ENCODE measurements at places on chromosomes 7 and 10. TPM values are rescaled to one million over a fixed set of nuclear protein-coding genes. Genes with fewer than 3 reads are reported as not detected.

DNA sequence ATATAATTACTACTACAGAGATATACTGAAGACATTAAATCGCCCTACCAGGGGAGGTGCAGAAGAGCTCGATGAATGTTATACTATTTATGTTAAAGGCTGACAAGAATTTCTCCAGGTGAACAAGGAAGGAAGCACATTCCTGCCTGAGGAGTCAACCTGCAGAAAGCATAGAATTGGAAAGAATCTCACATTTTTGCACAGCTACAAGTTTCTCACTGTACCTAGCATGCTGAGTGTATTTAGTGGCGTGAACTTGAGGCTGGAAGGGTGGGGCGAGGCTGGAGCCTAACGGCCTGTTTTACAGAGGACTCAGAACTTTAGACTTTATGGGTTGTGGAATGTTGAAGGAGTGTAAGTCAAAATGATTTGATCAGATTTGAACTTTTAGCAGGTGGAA, 373.6 kb upstream of the LRGUK start:
- no peak for DNase-seq

DNA sequence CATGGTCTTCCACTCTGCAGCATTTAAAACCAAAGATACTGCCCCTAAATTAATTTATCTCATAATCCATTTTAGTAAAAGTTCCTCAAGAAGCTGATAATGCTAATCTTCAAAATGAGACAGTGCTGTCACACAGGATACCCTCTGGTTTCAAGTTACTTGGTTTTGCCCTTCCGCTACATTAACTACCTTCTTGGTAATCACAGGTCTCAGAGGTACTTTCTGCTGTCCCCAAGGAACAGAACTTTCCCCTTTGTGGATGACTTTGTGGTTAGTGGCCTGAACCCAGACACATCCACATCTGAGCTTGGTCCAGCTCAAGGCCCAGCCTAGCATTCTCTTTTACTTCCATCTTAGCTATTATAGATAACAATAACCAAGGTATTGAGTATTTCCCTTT, 88.8 kb upstream of the TMEM26 start:
- no peak for DNase-seq

DNA sequence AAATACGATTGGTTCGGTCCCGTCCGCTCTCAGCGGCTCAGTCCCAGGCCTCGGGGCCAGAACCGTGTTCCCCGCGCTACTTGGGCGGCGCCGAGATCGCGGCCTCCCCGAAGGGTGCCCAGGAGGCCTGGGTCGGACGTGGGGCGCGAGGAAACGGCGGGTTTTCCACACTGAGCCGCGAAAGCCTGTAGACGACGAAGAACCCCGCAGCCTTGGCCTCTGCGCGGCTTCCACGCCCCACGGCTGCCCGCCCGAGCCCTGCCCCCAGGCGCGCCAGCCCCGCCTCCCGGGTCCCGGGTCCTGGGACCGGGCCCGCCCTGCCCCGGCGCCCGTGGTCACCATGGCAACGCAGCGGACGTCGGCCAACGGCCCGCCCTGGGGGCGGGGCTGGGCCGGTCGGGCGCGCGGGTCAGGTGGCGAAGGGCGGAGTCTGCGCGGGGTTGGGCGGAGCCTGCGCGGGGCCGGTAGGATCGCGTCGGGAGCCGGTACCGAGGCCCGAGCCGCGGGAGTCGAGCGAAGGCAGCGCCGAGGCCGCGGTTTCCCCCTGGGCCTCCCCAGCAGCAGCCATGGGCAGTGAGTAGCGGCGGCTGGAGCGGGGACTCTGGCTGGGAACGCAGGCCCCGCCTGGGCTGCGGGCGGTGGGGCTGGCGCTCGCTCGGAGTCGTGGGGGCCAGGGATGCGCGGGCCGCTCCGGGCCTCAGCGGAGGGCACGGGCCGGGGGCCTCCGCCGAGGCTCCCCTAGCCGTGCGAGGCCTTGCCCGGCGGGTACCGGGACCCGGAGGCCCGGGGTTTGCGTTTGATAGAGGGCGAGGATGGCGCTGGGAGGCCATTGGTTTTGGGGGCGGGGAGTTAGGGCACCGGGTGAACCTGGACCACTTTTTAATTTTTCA, at the start of gene SEC61A2:
SEC61A2 (plus strand) TSS at position 456 of the 890 bp plus-strand sequence; CDS start at position 567, 111 bp downstream.
- peak; percentile 88 for DNase-seq

- DNase-seq: no peak
Observed at GRCh38 chr7:129665013-129665401, 53.5 kb downstream of the NRF1 start.

Gene KNDC1
- 35.8 TPM for polyA plus RNA-seq

DNA sequence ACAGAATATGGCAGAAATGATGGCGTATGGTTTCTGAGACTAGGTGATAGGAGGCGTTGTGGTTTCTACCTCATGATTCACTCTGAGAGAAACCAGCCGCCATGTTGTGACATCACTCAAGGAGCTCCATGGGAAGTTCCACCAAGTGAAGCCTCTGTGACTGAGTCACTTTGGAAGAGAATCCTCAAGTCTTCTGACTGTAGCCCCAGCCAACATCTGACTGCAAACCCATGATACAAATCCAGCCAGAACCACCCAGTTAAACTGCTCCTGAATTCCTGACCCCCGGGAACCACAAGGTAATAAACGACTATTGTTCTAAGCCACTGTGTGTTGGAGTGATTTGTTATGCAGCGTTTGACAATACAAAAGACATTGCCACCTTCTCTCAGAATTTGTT, 91.1 kb upstream of the CARD11 start:
- no peak for DNase-seq

DNA sequence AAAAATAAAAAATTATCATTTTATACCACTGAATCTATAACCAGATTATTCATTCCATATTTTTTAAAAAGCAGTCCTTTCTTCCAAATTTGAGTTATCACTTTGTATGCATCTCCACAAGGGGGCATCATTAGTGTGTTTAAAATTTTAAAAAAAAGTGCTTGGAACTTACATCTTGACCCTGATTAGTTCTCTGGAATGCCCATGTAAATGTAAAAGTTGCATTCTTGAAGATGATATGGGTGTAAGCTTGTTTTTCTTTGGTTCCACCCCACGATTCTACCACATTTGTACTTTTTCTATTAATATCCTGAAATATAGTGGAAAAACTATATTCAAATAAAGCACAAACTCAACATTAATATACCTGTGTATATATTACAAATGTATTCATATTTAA, 144.9 kb downstream of the ELAPOR2 start:
- DNase-seq: no peak

- no peak for DNase-seq
Observed at GRCh38 chr10:69376662-69377061, 40.1 kb downstream of the TACR2 start.

Gene ANKRD1
- polyA plus RNA-seq: 0.47 TPM

GRCh38 chr10:49080965-49081364, 34.4 kb downstream of the VSTM4 start:
- DNase-seq: no peak

DNA sequence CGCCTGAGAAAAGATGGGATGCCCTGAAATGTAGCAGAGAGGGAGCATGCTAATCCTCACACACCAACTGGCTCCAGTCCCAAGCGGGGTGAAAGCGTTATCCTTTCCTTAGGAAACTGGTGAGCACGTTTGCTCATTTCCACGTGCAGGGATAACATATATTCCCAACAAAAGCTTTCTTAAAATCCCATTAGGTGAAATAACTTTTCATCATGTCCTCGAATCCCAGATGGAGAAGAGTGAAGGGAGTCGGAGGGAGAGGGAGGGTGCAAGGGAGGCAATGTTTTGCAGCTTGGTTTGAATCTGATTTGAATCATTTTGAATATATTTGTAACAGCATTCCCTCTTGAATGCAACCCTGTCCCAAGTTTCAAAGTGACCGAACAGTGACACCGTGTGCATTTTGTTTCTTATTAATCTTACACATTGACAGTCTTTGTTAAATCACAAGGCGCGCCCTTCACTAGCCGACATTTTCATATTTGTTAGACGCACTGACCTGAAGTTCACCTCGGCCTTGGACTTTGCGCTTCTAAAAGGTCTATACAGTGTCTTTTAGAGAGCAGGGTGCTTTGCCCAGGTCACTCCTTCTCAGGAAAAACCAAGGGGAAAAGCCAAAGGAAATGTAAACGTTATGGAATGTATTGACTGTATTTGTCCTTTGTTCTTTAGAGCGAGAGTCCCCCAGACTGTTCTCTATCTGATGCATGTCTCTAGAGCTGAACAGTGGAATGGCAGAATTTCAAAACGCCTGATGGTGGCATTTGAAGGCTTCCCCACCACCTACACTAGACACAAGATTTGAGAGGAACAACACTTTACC, 3.1 kb upstream of the HOXA4 start:
- DNase-seq: no peak

Measured in spinal cord (tissue), 10 donors.